Stimulated activated CD8-positive, alpha-beta memory T cell treated with anti-CD3 and anti-CD28 coated beads, Interleukin-7, amount 100 ng/mL, for 1 hour (primary cell): ENCODE measurements at places on chromosomes 6 and 20.

- no peak for DNase-seq
These were observed 833.0 kb downstream of the EPHA7 start for GRCh38 chr6:92586236-92586977.

GRCh38 chr20:25489221-25489871, 81.9 kb downstream of the GINS1 start:
- DNase-seq = no peak

- no peak for DNase-seq
These were observed 182.1 kb upstream of the EXOC2 start for GRCh38 chr6:875012-875411.

DNA sequence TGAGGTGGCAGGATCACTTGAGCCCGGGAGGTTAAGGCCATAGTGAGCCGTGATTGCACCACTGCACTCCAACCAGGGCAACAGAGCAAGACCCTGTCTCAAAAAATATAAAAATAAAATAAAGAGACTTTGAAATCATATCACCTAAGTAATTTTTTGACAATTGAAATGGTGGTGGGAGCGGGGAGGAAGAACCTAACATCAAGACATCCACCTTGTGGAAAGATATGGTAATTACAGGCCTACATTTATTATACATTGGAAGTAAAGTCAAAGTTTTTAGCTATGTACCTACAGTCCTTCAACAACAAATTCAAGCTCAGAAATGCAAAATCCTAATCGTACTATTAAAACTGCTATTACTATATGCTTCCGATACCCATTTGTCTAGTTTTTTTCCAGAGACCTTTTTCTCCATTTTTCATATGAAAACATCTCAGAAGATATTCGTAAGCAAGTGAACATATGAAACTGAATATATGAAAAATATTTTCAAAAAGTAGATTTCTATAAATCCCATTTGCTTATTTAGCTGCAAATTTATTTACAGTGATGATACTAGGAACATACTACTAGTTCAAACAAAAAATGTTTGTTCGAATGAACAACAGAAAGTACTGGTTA, 83.3 kb downstream of the SYCP2 start:
- DNase-seq = no peak

DNA sequence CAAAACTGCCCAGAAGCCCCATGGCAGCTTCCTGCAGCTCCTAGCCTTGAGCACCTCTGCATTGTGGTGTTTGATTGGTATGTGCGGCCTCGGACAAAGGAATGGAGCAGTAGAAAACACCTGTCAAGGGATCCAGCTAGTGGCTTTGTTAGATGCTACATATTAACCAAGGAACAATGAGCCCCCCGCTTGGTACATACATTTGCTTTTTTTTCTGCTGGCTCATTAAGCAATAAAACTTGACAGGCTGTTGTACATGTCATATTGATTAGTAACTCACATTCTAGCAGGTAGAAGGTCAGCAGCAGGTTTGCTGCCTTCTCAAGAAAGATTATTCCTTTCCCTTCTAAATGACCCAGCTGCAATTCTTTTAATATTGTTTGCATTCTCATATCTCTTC, 937 bp downstream of the SPACA1 start:
- DNase-seq = no peak

DNA sequence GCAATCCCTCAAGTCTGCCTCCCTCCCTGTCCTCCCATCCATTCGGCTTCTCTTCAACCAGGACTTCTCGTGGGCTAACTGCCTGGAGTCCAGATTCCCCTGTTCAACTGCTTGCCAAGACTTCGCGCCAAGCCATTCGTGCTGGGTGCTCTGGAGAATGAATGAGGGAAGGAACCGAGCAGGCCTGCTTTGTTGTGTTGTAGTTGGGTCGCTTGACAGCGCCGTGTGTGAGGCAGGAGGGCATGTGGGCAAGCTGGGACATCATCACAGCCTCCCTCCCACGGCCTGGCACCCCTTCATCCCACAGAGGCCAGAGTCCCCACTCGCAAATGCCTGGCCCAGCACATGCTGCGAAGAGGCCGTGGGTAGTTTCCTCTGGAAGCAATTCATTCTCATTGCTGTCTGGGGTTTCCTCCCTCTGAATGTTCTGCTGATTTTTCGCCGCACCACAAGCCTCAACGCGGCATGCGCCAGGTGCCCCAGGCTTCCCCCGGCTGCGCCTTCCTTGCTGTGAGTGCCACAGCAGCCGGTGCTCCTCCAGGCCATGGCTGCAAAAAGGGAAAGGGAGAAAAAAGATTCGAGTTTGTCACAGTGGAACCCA, 336.0 kb downstream of the QKI start:
- no peak for DNase-seq

GRCh38 chr6:150503586-150504339, 95.9 kb upstream of the PLEKHG1 start:
- DNase-seq = no peak

DNA sequence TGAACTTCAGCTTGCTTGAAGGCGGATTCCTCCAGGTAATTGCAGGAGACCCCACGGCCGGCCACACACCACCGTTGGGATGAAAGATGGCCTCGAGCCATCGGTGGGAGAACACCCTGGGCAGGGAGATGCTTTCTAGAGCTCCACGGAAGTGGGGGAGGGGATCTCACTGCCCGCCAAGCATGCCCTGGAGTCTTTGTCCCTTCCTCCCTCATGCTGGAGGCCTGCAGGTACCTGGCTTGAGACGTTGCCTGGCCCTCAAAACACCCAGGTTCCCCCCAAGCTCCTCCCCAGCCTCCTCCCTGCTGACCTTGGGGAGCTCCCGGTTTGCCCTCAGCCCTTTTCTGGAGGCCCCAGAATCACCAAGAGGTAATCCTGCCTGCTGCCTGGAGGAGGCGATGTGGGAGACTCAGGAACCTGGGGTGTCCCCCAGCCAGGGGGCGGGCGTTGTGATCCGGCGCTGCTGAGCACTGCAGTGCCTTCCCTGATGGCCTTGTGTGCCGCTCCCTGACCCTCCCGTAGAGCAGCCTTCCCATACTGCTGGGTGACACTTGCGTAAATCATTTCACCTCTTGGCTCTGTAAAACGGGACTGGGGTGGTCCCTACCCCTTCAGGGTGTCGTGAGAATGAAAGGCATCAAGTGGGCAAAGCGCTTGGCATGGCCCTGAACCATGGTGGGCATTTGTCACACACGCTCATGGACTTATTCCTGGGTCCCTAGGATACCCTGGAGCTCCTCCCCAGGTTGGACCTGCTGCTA, 91.4 kb downstream of the CEBPB start:
- no peak for DNase-seq

DNA sequence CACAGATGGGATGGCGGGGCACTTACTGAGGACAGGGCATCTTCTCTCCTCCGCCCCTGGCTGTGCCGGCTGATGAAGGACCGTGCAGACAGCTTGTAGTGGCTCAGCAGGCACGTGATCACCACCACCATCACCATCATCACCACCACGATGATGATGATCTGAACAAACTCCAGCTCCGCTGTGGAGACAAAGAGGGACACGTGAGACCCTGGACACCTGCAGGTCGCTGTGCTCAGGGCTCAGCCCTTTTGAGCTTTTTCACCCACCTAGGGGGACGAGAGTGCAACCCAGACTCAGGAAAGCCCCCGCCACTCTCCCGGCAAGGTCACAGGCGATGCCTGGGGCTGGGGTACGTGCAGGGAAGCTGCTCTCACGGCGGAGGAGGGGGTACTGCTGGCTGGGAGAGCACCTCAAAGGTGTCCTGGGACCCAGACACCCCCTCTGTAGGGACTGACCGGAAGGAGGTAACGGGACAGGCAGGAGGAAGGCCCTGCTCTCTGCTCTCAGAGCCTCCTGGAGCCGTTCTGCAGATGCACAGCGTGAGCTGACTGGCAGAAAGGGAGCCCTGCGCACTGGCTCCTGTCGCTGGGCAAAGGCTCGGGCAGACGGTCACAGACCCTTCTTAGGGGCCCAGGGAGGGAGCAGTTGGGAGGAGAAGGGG, 39.4 kb upstream of the ZBP1 start:
- DNase-seq = no peak

DNA sequence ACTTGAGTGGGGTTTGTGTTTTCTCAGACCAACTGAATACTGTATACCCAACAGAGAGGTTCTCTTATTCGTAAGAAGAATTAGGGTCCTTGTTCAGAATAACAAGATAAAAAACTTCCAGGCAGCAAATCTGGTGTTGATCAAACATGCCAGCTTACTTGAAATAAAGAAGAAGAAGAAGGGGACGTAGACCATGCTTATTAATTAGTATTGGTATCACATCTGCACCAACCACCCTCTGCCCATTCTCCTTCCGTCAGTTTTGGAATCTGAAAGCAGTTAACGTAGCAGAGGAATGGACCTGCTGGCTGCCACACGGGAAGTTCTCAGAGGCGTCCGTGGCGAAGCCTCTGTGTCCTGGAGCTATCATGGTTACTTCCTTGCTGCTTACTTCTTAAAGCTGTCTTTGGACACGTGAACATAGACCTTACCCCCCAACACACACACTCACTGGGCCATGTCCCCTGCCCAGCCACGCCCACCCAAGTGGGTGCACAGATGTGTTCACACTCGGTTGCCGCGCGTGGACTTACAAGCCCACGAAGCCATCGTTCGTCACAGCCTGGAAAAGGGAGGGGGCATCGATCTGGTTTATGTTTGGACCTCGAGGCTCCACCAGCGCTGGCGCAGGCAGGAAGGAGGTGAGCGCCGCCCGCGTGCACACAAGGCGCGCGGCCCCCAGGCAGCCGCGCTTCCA, 4.1 kb upstream of the DLL1 start:
- DNase-seq = no peak

- no peak for DNase-seq
These were observed 42.8 kb downstream of the SNHG17 start for GRCh38 chr20:38392356-38392755.

GRCh38 chr6:78593898-78594667, 273.3 kb upstream of the IRAK1BP1 start:
- DNase-seq = no peak

DNA sequence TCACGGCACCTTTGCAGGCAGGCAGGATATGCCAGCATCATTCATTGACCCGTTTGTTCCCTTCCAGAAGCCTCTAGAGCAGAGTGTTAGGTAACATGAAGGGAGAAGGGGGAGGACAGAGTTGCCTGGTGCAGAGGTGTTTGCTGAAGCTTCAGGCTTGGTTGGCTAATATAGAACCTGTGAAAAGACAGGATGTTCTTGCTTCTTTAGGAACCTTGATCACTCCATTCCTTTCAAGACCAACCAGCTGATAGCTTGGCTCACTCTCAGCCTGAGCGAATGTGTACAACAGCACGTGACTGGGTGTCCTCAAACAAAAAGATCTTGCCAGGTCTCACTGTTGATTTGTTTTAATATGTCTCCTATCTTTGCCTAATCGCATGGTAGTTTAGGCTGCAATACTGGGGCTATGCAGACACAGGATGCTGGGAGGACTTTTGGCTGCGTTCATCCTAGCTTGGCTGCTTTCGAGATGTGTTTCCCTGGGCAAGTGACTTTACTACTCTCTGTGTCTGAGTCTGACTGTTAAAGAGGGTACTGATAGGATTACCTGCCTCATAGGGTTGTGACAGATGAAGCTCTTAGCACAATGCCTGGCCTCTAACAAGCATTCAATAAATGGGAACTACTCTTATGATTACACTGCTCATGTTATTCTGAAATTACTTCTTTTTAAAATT, 16.0 kb downstream of the SHLD1 start:
- no peak for DNase-seq

- DNase-seq = no peak
These were observed 89.5 kb downstream of the TIAM2 start for GRCh38 chr6:155084431-155085123.
